ENCODE measurements at places on chromosomes 5 and 9. TPM values are rescaled to one million over a fixed set of nuclear protein-coding genes. Genes with fewer than 3 reads are reported as not detected.

The FAM193B gene
- total RNA-seq: 59.4 TPM

The PCDHAC2 gene
- not detected for total RNA-seq

The PCDHB5 gene
- total RNA-seq: not detected

The HAVCR1 gene
- not detected for total RNA-seq

GRCh38 chr5:126015235-126016181 lies 407.7 kb upstream of the GRAMD2B start:
- no peaks in the 10 kb centered on the region for H3K27me3 ChIP-seq
- H3K4me3 ChIP-seq: no peak overlapping the region
- no peak for DNase-seq
- no peaks in the 10 kb centered on the region for H3K4me1 ChIP-seq
- H3K27ac ChIP-seq: no peak overlapping the region
- no peaks in the 10 kb centered on the region for H3K36me3 ChIP-seq

DNA sequence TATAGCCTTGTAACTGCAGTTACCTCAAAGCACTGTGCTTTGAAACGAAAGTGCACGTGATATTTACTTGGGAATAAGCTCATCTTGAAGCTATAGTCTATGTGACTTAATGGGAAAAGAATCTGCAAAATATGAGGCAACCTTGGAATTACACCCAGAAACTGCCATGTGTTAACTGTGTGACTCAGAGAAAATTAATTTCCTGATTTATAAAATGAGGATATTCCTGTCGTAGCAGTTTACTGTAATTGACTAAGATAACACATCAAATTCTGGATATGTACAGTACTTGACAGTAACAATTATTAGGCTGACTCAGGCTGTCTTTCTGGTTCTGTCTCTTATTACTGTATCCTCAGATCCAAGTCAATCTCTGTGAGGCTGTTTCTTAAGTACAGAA lies 1079.9 kb upstream of the ACO1 start:
- no peak for DNase-seq
- no peak overlapping the region for H3K27ac ChIP-seq
- H3K27me3 ChIP-seq: no peaks in the 10 kb centered on the region
- no peaks in the 10 kb centered on the region for H3K36me3 ChIP-seq
- H3K4me3 ChIP-seq: no peak overlapping the region

DNA sequence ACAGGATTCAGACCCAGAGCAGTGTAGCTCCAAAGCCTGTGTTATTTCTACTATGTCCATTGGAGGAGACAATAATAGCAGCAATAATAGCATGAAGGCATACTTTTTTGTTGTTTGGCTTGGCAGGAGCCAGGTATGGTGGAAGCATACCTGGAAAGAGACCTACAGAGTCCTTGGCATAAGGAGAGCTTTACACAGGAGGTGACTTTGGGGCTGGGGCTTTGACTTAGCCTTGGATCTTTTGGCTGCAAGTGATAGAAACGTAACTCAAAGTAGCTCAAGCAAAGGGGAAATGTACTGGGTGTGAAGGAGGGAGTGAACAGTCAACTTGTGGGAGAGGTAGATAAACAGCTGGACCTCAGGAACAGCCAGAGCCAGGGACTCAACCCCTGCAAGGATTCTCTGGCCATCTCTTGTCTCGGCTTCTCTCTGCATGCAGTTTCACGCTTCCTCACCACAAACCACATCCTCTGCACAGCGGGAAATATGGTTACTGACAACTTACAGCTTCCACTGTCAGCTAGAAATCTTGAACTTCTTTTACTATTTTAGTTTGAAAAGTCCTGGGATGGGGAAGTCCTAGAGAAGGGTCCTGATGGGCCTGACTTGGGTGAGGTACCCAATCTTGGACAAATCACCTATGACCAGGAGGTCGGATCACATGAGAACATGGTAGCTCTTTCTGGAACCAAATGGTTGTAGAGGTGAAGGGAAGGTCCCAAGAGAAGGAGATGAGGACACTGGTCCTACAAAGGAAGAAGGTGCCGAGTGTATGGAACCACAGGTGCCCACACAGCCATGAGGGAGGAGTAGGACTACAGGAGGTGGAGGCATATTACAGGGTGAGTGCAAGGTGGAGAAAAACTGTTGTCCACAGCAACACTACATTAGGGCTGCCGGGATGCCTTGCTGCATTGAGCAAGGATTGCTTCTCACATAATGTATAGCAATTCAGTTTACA lies 47.0 kb upstream of the TGFBR1 start:
- no peaks in the 10 kb centered on the region for H3K36me3 ChIP-seq
- H3K4me1 ChIP-seq: peaks cover 50% of the 10 kb centered on the region
- no peaks in the 10 kb centered on the region for H3K27me3 ChIP-seq
- DNase-seq: peak; percentile 94

GRCh38 chr5:122371511-122372151 lies 59.6 kb downstream of the SNCAIP start:
- no peaks in the 10 kb centered on the region for H3K36me3 ChIP-seq
- no peaks in the 10 kb centered on the region for H3K4me1 ChIP-seq
- no peak overlapping the region for H3K4me3 ChIP-seq
- no peaks in the 10 kb centered on the region for H3K27me3 ChIP-seq
- no peak overlapping the region for H3K27ac ChIP-seq
- DNase-seq: no peak

DNA sequence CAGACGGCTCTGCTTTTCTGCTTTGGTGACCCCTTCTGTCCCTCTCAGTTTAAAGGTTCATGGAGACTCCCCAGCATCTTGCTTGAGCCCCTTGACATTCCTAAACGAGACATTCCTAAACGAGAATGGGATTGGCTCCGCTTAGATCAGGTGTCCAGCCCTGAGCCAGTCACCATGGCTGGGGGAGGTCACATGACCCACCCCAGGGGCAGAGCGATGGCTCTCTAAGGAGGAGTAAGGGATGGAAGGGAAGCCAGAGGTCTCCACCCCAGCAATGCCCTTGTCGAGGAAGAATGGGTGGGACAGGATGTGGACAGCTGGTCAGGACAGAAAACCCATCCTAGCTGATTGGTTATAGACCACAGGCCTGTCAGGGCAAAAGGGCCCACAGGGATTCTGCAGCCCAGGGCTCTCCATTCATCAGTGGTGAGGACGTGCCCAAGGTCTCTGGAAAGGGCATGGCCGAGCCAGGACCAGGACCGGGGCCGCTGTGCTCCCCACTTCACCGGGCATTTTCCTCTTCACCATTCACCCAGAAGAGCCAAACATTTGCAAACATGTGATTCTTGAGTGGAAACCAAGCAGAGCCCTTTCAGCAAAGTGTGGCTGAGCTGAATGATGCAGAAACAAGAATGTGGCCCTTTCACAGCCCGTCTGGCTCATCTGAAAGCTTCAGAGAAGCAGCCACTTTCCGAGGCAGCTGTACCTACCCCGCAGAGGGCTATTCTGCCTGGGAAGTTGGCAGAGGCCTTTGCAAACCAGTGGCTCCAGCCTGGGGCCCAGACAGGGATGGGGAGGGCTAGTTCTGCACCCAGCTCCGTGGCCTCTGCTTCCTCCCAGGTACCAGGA lies 19.8 kb upstream of the AIF1L start:
- DNase-seq: peak; percentile 68
- no peak overlapping the region for H3K27ac ChIP-seq
- H3K4me1 ChIP-seq: peaks cover 17% of the 10 kb centered on the region
- no peak overlapping the region for H3K4me3 ChIP-seq
- no peaks in the 10 kb centered on the region for H3K36me3 ChIP-seq

DNA sequence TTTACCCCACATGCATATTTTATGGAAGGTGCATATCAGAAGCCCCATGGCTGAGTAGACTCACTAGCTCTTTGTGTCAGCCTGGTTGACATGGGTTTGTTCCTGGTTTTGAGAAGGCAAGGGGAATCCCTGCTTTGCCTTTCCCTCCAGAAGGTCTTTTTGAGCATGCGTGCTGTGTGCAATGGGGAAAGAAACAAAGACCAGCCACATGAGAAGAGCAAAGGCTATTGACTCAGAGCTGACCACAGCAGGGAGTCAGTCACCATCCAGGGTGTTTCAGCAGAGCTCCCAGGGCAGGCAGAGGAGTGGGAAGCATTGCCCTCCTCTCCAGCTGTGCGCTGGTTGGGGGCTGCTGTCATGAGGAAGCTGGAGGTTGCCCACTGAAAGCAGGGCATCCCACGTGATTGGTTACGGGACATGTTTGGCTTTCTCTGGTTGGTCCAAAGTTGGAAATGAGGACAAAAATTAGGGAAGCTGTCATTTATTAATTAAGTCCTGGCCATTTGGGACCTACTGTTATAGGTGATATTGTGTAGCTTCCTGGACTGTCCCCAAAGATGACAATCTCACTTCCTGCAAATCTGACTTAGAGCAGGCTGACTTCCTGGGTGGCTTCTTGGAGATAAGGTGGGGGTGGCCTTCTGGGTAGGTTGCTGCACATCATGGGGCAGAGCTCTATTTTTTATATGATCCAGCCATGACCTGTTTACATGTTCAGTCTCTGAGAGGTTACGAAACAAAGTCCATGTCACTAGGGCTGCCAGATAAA lies 48.9 kb upstream of the TDRD7 start:
- peak; percentile 61 for DNase-seq
- no peak overlapping the region for H3K4me3 ChIP-seq
- H3K27me3 ChIP-seq: no peaks in the 10 kb centered on the region
- H3K4me1 ChIP-seq: peaks cover 17% of the 10 kb centered on the region

DNA sequence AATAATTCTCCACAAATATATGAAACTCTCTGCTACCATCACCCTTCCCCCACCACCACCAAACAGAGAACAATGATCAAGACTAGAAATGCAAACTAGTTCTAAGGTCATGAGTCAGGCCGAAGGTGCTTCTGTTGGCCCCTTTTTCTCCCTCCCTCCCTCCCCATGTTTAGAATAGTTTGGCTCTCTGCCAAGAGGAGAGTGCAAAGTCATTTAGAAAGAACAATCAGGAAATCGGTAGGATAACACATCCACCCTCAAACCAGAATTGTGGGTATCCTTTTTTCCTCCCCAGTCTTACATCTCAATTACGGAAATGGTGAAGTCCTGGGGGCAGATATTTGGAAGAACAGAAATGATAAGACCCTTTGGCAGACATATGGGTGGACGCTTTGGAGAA lies 170.1 kb downstream of the SLF1 start:
- DNase-seq: no peak
- no peak overlapping the region for H3K27ac ChIP-seq
- H3K36me3 ChIP-seq: no peaks in the 10 kb centered on the region
- H3K27me3 ChIP-seq: no peaks in the 10 kb centered on the region

DNA sequence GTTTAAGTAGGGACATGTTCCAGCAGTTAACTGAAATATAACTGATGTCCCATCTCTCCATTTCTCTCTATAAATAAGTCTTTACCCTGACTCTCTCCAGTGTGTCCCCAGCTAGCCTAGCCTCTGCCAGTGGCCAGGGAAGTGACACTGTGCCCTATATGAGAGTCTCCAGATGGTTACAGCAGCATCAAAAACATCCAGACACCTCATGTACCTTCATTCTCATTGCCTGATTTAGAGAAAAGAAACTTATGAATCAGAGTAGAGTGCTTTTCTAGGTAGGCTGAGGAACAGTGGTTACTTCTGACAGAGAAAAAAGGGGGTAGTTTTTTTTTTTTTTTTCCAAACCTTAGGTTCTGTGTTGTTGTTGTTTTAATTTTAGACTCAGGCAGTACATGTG lies 148.5 kb downstream of the GNAQ start:
- no peaks in the 10 kb centered on the region for H3K27me3 ChIP-seq
- no peaks in the 10 kb centered on the region for H3K36me3 ChIP-seq
- no peak for DNase-seq
- no peak overlapping the region for H3K4me3 ChIP-seq

GRCh38 chr9:103225702-103226646 lies 230.8 kb downstream of the CYLC2 start:
- H3K4me1 ChIP-seq: no peaks in the 10 kb centered on the region
- no peaks in the 10 kb centered on the region for H3K36me3 ChIP-seq
- no peak overlapping the region for H3K27ac ChIP-seq
- DNase-seq: no peak
- H3K4me3 ChIP-seq: no peak overlapping the region

DNA sequence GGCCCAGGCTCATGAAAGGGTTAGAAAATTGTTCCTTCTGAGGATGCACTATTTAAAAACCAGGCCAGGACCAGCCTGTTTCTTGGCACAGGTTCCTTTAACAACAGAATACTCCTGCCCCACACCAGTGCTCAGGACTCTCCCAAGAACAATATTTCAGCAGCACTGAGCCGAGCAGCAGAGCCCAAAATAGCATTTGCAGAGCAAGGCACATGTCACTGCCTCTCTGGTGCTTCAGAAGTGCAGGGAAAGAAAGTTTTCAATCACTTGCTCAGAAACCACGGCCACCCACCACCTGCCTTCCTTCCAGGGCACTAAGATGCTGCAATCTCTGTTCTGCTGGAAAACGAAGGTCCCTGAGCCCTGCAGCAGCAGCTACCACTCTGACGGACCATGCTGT lies 77.6 kb downstream of the SIL1 start:
- no peak overlapping the region for H3K27ac ChIP-seq
- no peak for DNase-seq
- no peak overlapping the region for H3K4me3 ChIP-seq
- peaks cover 14% of the 10 kb centered on the region for H3K36me3 ChIP-seq
- no peaks in the 10 kb centered on the region for H3K27me3 ChIP-seq
- no peaks in the 10 kb centered on the region for H3K4me1 ChIP-seq

GRCh38 chr5:61599370-61600122 lies 267.5 kb downstream of the ZSWIM6 start:
- H3K4me3 ChIP-seq: no peak overlapping the region
- no peaks in the 10 kb centered on the region for H3K36me3 ChIP-seq
- no peak for DNase-seq
- peaks cover 5% of the 10 kb centered on the region for H3K27me3 ChIP-seq
- no peak overlapping the region for H3K27ac ChIP-seq

DNA sequence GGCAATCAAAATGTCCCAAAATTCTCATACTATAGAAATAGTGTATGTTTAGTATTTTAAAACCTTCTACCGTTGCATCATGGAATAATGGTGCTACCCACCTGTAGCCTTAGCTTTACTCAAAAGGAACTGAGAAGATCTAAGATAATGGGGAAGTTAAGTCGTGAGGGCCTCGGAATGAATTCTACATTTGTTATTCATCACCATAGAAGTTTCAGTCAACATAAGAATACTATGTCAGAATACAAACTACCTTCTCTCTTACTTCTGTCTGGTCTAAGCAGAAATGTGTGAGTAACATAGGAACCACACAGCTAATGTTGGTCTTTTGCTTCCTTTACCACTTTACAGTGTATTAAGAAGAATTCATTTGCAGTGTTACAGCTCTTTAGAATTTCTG lies 43.2 kb downstream of the RFK start:
- peaks cover 5% of the 10 kb centered on the region for H3K4me1 ChIP-seq
- no peak overlapping the region for H3K27ac ChIP-seq
- no peak for DNase-seq
- no peaks in the 10 kb centered on the region for H3K27me3 ChIP-seq

GRCh38 chr5:110104726-110105669 lies 415.3 kb downstream of the MAN2A1 start:
- H3K4me1 ChIP-seq: no peaks in the 10 kb centered on the region
- no peaks in the 10 kb centered on the region for H3K36me3 ChIP-seq
- DNase-seq: no peak
- no peak overlapping the region for H3K27ac ChIP-seq
- no peaks in the 10 kb centered on the region for H3K27me3 ChIP-seq
- H3K4me3 ChIP-seq: no peak overlapping the region

- peaks cover 2% of the 10 kb centered on the region for H3K27me3 ChIP-seq
- DNase-seq: no peak
- H3K27ac ChIP-seq: no peak overlapping the region
- no peaks in the 10 kb centered on the region for H3K4me1 ChIP-seq
- H3K4me3 ChIP-seq: no peak overlapping the region
Observed at GRCh38 chr5:135880801-135881200, 14.8 kb downstream of the IL9 start.
